Activated T-cell treated with anti-CD3 and anti-CD28 coated beads for 48 hours (primary cell): ENCODE measurements at places on chromosomes 7 and 10.

DNA sequence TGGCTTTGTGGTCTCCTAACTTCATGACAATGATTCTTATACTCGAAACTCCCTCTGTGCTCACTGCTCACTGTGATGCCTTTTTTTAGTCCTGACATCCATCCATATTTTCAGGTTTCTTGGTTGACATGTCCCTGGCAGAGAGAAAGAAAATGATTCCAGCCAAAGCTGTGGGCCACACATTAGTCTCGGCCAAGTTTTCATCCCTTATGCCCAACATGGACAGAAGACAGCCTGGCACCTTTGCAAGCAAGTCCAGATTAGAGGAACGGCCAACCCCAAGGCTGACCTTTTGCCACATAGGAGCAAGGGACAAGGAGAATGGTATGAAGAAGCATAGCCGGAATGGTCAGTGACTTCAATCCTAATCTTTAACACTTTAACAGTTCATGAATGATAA is 8.7 kb upstream of the OPALIN start:
- DNase-seq: no peak

DNA sequence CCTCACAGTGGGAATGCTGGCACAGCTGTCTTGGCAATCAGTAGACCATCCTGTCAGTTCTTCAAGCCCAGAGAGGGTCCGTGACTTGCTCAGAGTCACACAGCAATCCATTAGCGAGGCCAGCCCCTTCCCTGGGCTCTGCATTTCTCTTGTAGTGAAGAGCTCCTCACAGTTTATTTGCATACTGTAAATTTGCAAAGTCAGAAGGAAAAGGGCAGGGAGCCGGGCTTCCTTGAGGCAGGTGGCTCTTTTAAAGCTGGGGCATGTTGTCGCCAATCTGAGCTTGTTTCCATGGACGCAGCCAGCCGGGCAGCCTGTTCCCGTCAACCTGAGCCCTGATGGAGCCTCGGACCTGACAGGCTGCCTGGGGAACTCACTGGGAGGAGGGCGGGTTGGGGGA is 123.4 kb downstream of the CUX1 start:
- DNase-seq: no peak

DNA sequence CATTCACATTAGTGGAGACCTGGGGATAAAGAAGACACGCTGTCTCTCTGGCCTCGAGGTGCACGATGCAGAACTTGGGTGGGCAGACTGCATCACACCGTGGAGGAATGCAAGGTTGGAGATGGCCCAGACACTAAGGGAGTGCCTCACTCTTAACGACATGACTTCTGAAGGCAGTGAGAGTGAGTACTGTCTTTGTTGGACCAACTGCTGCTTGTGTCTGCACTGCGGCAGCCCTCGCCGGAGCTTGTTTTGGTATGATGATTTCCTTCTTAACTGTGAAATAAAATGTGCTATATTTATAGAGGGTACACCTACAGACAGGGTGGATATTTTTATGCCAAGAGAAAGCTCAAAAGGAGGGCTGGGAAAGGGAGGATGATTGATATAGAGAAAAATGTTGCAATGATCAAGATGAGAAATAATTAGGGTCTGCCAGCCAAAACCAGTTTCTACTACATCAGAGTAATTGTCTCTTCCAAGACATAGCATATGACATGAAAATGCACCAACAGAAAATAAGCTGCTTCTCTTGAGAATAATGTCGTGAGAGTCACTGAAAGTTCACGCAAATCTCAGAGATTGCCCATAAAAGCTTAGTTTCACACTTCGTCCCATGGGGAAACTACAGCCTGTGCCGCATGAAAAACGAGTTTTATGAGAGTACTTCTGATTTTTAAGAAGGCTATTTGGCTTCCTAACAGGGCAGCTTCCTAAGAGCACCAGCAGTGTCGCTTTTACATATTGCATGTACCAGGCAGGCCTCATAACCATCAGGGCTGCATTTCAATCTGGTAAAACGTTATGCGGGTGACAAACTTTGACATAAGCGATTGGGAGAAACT is 127.1 kb downstream of the TAX1BP1 start:
- DNase-seq: no peak

- no peak for DNase-seq
These were observed 47.8 kb downstream of the INSIG1 start for GRCh38 chr7:155345490-155345889.
